ENCODE measurements at places on chromosomes 3 and 15. TPM values are rescaled to one million over a fixed set of nuclear protein-coding genes. Genes with fewer than 3 reads are reported as not detected.
A peak's percentile ranks its signal among the peaks of the same experiment; 100 is the strongest.

IL17RE gene
- total RNA-seq = 4.4 TPM

GRCh38 chr15:60469893-60470641 lies 8.9 kb downstream of the ICE2 start:
- no peak overlapping the region for H3K27ac ChIP-seq
- no peak for DNase-seq
- no peaks in the 10 kb centered on the region for H3K27me3 ChIP-seq
- H3K36me3 ChIP-seq = peaks cover 2% of the 10 kb centered on the region

DNA sequence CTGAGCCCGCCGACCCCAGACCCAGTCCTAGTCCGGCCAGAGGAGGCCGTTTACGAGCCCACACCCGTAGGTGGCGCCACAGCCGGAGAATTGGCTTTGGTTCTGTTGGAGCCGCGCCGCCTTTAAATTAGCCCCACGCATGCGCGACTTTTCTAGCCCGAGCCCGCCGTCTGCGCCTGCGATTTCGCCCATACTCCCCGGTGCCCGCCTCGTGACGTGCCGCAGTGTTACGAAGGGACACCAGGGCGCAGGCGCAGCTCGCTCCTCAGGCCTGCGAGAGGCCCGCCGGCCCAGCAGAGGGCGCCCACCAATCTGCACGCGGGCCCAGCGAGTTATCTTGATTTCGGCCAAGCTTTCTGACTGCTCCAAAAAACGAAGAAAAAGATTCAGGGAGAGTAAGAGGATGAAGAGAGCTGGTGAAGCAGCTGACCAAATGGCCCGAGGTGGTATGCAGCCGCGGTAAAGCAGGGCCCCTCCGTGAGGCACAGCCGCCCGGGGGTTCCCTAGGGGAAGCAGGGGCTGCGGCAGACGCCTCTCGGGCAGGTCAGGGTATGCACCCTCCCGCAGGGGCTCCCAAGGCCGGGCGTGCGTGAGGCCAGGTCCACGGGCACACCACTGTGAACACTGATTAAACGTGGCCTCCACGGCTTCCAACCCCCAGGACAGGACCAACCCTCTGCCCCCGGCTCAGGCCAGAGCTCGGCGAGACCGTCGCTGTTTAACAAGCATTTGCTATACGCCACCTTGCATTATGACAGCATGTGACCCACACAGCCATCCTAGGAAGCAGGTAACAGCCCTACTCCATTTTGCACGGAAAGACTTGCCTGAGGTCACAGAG lies 32.8 kb downstream of the RPN1 start:
- H3K27ac ChIP-seq = peak overlapping the region; percentile 77
- H3K27me3 ChIP-seq = no peaks in the 10 kb centered on the region
- DNase-seq = peak; percentile 97

DNA sequence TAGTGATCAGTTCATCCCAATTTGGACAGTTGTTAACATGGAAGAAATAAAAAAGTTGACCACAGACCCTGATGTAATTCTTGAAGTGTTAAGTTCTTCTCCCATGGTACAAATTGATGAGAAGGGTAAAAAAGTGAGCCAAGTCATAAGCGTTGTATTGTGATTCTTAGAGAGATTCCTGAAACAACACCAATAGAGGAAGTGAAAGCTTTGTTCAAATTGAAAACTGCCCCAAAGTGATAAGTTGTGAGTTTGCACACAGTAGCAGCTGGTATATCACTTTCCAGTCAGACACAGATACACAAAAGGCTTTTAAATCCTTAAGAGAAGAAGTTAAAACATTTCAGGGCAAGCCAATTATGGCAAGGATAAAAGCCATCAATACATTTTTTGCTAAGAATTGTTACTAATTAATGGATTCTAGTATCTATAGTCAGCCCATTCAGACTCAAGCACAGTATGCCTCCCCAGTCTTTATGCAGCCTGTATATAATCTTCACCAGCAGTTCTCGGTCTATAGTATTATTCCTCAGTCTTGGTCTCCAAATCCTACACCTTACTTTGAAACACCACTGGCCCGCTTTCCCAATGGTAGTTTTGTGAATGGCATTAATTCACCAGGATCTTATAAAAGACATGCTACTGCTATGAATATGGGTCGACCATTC lies 38.2 kb downstream of the CDIN1 start:
- no peak overlapping the region for H3K27ac ChIP-seq
- H3K4me1 ChIP-seq = peaks cover 3% of the 10 kb centered on the region
- H3K4me3 ChIP-seq = no peak overlapping the region
- H3K27me3 ChIP-seq = no peaks in the 10 kb centered on the region
- no peaks in the 10 kb centered on the region for H3K36me3 ChIP-seq

ZNF501 gene
- total RNA-seq = 5.3 TPM

- H3K27ac ChIP-seq = no peak overlapping the region
- no peaks in the 10 kb centered on the region for H3K4me1 ChIP-seq
- H3K4me3 ChIP-seq = no peak overlapping the region
- no peaks in the 10 kb centered on the region for H3K36me3 ChIP-seq
- no peak for DNase-seq
- H3K27me3 ChIP-seq = no peaks in the 10 kb centered on the region
Observed at GRCh38 chr3:164377466-164377865, 700.8 kb downstream of the SI start.

- no peak for DNase-seq
- H3K4me3 ChIP-seq = no peak overlapping the region
- no peaks in the 10 kb centered on the region for H3K36me3 ChIP-seq
Observed at GRCh38 chr3:191237047-191237882, 38.2 kb downstream of the OSTN start.

DNA sequence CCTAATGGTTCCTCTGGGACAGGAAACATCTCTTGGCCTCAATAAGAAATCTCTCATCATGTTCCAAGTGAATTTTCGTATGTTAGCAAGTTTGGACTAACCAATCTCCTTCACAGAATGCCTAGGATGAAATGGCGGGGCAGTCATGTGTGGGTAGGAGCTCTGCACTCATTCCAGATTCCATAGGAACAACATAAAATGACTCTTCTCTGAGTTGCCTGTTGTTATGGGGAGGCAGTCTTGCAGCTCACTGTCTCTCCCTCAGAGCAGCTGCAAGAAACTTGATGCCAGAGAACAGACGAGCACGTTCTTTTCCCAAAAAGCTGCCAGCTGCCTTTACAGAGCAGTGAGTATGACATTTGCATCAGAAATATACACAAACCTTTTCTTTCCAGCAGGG lies 34.1 kb downstream of the SPATA12 start:
- peaks cover 9% of the 10 kb centered on the region for H3K36me3 ChIP-seq
- no peak for DNase-seq
- no peak overlapping the region for H3K4me3 ChIP-seq
- H3K27me3 ChIP-seq = no peaks in the 10 kb centered on the region
- no peak overlapping the region for H3K27ac ChIP-seq
- H3K4me1 ChIP-seq = no peaks in the 10 kb centered on the region
